ENCODE measurements at places on chromosomes 6 and 20.

GRCh38 chr20:63662813-63663189 lies 4.7 kb downstream of the RTEL1 start:
- DNase-seq: no peak

GRCh38 chr6:36781669-36782068 lies 57.6 kb downstream of the CPNE5 start:
- no peak for DNase-seq

GRCh38 chr20:20561841-20562240 lies 150.6 kb downstream of the RALGAPA2 start:
- no peak for DNase-seq

GRCh38 chr6:52388790-52389189 lies 26.8 kb downstream of the PAQR8 start:
- DNase-seq: no peak

DNA sequence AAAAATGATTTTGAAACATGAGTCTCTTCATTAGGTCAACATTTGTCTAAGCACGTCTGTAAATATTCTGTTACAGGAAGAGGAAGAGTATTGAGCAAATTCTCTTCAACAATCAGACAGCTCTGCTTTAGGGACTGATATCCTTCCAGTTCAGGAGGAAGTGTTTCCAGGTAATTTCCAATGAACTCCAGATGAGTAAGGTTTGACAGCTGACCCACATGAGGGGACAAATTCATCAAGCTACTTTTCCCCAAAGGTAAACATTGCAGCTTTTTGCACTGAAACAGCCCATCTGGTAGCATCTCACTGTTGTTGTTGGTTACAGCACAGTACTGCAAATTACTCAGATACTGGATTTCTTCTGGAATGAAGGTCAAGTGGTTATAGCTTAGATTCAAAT lies 18.1 kb downstream of the ENPP1 start:
- DNase-seq: no peak

- DNase-seq: no peak
These were observed 4.2 kb upstream of the HRH3 start for GRCh38 chr20:62224113-62224855.

All from CD4-positive, alpha-beta T cell treated with Interleukin-10 for 1 hour (primary cell).